CD4-positive, alpha-beta T cell treated with Interleukin-4 for 4 hours (primary cell): ENCODE measurements at places on chromosomes 5 and 9.

DNA sequence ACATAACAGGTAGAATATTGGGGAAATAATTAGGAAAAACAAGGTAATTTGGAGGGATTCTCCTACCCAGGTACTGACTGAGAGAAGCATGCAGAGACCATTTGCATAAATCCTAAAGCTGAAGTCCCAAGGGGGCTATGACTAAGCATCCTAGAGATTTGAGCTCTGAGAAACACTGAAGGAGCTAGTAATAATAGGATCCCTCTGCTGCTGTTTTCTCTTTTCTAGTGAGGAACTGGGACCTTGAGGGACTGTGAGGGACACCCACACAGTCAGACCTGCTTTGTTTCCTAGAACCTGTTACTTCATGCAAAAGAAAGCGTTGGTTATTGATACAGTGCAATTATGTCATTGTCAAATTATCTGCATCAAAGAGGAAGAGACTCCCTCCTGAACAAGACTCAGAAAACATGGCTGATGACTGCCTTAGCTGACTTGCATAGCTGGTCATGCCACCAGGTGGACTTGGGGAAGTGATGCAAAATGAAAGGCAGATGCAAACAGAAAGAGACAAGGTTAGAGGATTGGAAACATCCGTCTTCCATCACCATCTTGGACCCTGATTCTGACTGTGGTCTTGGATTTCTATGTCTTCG, 335.4 kb downstream of the NTRK2 start:
- no peak for DNase-seq

GRCh38 chr9:121662359-121662758, 10.9 kb downstream of the DAB2IP start:
- no peak for DNase-seq

- DNase-seq: no peak
Observed at GRCh38 chr5:71533142-71533541, 54.0 kb upstream of the MCCC2 start.

GRCh38 chr5:96885518-96886338, 9.4 kb downstream of the ERAP2 start:
- DNase-seq: peak; percentile 71

DNA sequence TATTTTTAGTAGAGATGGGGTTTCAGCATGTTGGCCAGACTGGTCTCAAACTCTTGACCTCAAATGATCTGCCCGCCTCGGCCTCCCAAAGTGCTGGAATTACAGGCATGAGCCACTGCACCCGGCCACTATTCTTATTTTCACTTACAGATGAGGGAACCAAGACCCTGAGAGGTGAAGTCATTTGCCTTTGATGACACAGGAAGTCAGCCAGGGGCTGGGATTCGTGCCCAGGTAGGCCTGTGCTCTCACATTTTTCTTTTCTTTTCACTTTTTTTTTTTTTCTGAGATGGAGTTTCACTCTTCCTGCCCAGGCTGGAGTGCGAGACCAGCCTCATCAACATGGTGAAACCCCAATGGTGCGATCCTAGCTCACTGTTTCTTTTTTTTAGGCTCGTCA, 22.2 kb downstream of the ENG start:
- no peak for DNase-seq

- no peak for DNase-seq
Observed at GRCh38 chr9:27732494-27732893, 159.2 kb upstream of the C9orf72 start.

DNA sequence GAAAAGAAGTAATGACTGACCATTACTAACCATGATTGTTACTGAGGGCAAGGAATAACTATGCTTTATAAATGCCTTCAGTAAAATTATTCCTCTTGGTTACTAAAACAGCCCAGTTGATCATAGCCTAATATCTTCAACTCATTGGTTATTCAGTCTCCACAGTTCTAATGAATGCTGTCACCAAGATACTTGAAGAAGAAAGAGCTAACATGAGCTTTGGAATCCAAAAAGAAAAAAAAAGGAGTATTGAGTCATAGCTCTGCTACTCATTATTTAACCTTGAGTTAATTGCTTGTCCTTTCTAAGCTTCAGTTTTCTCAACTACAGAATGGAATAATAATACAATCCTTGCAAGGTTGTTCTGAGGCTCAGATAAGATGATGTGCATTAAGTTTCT, 187.7 kb downstream of the BRINP1 start:
- no peak for DNase-seq

- no peak for DNase-seq
Observed at GRCh38 chr5:78806544-78806943, 158.0 kb upstream of the LHFPL2 start.

DNA sequence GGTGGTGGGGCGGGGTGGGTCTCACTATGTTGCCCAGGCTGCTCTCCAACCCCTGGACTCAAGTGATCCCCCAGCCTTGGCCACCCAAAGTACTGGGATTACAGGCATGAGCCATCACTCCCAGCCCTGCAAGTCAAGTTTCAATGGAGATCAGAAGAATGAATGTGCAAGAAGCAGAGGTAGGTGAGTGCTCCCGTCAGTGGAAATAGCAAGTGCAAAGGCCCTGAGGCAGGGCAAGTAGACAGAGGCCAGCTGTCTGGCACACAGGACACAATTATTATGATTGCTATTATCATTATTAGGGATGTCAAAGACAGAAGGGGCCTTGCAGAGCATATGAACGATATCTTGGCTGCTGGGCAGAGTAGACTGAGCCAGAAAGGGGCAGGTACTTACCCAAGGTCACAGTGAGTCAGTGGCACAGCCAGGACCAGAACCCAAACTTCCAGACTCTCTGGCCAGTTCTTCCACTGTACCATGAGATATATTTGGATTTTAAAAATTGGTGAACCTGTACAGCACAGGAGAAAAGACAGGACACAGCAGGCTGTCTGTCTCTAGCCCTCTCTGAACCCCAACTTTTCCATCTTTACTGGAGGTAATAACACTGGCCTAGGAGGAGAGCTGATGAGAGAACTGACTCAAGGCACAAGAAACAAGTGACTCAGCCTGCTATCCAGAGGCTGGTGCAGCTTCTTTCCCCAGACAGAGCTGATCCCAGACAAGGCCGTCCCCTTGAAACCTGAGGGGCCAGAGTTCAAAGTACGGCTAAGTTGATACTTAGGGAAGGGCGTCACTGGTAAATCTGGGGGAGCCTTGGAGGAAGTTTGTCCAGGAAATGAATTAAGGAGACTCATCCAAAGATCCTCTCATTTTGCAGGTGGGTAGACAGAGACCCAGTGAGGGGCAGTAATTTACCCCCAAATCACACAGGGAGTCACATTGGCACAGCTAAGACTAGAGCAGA, 1.4 kb downstream of the HDHD3 start:
- DNase-seq: no peak

DNA sequence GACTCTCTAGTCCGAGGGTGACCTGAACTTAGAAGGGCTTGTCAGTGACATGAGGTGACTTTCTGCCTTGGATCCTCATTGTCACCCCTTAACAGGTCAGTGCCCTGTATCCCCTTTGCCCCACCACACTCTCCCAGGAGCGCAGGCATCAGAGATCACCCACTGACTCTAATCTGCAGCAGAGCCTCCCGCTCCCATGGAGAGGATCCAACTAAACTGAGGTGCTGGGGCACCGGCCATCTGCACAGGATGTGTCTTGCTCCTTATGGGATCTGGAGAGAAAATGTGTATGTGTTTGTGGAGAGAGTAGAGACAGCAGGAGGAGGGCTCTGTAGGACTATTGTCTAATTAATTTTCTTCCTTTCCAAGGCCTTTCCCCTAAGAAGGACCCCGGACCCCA, 213.7 kb downstream of the ROR2 start:
- DNase-seq: no peak

GRCh38 chr9:17339156-17339555, 204.3 kb downstream of the CNTLN start:
- no peak for DNase-seq

DNA sequence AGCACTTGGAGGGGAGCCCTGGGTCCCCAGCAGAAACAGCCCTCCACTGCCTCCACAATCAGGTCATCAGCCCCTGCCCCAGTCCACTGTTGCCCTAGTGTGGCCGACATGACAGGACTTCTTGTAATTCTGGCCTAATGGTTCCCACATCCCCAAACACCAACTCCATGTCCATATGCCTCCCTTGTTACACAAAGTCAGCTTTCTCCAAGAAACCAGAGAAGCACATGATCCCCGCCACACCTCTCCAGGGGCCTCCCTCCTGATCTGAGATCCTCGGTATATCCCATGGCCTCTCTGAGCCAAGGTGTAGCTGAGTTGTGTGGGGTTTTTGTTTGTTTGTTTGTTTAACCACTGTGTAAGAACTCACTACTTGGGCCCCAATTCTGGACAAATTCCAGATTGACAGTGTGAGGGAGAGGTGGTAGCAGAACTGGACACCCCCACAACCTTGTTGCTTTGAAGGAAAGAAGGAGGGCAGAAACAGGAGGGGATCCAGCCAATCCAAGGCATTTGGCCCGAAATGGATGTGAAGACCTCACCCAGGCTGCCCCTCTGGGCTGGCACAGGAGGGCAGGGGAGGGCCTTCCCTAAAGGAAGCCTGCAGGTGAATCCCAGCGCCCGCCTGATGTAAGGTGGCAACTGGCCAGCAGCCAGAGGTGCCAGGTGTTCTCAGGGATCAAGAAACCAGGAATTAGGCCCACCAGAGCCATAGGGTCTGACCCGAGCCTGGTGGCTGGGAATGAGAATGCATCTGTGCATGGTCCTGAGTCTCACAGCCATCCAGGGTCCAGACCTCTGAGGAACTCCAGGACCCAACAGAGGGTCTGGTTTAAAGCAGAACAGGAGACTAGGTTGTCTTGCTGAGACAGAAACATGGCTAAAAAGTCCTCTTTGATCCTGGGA, 13.4 kb downstream of the IRF1 start:
- DNase-seq: no peak

- no peak for DNase-seq
Observed at GRCh38 chr9:15782106-15782505, 229.3 kb downstream of the CCDC171 start.

- no peak for DNase-seq
Observed at GRCh38 chr9:69554945-69555344, 117.2 kb downstream of the APBA1 start.

DNA sequence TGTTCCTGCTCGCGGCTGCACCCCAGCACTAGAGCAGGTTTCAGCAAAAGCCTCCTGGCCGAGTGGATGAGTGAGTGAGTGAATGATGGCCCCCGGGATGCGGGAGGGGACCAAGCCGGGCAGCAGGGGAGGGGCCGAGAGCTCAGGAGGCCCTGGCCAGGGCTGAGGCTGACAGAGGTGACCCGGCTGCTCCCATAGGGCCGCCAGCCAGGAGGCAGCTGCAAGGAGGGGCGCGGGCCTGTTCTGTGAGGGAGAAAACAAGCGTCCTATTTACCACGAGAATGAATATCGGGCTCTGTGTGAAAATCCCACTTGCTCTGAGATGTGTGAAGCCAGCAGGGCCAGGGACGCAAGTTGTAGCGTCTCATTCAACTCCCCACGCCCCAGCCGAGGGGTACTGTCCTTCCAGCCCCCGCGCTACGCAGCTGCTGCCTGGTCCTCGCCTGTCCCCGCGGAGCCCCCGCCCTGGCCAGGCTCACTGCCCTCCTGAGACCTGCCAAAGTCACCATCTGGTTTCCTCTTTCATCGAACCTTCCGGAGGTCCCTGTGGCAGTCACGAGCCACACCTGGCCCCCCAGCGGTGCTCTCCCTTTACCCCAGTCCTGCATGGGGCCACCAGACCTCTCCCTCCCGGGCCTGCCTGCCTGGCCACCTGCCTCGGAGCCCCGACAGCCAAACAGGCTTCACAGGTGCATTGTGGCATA, 38.8 kb downstream of the RASGEF1C start:
- no peak for DNase-seq

- DNase-seq: no peak
Observed at GRCh38 chr9:34562135-34562745, 27.3 kb downstream of the CNTFR start.

- no peak for DNase-seq
Observed at GRCh38 chr5:14364576-14365472, 216.8 kb upstream of the OTULINL start.

DNA sequence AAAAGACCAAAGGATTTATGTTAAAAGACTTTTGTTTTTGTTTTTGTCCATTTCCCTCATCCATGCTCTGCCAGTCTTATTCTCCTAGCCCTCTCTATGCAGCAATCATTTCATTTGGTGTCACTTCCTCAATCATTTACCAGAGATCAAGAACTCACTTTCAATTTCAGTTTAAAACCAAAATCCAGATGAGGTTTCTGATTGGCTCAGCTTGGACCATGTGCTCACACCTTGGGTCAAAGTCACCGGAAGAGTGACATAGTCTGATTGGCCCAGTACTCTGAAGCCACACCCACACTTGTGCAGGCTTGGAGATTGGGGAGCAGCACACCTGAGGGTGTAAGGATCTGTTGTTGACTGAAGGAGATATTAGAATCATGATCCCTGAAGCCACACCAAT, 79.6 kb downstream of the TLR4 start:
- DNase-seq: peak; percentile 64

- no peak for DNase-seq
Observed at GRCh38 chr9:109639674-109640579, 140.1 kb upstream of the PALM2AKAP2 start.

GRCh38 chr5:109328626-109329025, 81.1 kb downstream of the PJA2 start:
- DNase-seq: no peak

DNA sequence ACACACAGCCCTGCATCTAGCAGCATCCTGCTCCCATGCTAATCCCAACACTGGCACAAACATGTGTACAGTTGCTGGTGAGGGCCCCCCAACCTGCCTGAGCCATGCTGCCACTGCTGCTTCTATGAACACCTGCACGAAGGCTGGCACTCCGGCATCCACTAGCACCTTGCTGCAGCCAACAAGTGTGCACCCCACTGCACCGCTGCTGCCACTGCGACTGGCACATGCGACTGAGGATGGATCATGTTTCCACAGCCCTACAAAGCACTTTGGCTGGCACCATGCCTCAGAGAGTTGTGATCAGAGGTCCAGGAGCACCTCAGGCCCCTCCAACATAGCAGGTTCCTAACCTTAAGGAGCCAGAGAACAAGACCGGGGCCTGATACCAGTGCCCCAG, 7.8 kb upstream of the PDCD1LG2 start:
- no peak for DNase-seq

- no peak for DNase-seq
Observed at GRCh38 chr9:69122549-69123141, 51.4 kb upstream of the TJP2 start.

- no peak for DNase-seq
Observed at GRCh38 chr9:34744295-34745221, 34.6 kb upstream of the CCL21 start.

- DNase-seq: no peak
Observed at GRCh38 chr5:172846249-172846648, 12.2 kb downstream of the ERGIC1 start.

DNA sequence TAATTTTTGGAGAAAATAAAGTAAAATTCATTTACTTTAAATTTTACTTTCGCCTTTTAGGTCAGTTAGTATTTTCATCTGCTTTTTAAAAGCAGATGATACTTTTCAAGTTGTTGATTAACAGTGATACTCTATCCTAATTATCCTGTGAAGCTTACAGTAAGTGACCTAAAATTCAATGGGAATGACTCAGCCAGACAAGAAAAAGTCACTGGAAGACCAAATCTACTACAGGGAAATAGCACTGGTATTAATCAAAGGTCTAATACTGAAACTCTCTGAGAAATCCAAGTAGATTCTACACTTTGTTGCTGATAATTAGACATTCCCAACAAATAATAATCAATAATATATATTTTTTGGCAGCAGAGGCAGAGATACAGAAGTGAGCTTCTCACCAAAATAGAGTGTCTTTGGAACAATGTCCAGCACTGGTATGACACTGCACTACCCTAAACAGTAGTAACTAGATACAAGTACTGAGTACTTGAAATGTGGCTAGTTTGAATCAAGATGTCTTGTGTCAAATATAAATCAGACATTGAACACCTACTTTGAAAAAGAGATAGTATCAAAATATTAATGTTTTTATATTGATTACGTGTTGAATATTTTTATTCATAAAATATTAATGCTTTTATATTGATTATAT, 22.8 kb upstream of the ELL2 start:
- no peak for DNase-seq
